T-helper 17 cell (primary cell): ENCODE measurements at places on chromosomes 7 and 10.

DNA sequence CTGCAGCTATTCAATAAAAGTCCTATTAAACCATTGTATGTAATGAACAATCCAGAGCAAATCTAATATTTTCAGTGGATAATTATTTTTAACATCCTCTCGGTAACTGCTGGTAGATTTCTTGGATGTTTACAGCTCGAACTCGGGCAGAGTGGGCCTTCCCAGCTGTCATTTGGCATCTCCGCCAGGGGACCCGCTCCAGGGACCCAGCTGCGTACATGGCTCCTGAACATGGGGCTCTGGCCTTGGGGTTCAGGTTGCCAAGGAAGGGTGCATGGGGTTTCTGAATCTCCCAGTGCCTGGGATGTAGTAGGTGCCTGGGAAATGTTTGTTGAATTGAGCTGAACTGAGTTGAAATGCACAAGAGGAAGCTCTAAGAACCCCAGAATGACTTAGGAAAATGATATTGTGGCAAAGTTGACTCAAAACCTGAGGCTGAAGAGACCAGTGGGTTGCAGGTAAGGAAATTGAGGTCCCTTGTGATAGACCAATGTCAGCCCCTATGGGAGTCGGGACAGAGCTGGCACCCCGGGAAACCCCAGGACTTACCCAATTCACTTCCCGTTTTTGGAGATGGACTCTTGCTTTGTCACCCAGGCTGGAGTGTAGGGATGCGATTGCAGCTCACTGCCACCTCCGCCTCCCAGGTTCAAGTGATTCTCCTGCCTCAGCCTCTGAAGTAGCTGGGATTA lies 228.4 kb downstream of the CUX1 start:
- no peak for DNase-seq

DNA sequence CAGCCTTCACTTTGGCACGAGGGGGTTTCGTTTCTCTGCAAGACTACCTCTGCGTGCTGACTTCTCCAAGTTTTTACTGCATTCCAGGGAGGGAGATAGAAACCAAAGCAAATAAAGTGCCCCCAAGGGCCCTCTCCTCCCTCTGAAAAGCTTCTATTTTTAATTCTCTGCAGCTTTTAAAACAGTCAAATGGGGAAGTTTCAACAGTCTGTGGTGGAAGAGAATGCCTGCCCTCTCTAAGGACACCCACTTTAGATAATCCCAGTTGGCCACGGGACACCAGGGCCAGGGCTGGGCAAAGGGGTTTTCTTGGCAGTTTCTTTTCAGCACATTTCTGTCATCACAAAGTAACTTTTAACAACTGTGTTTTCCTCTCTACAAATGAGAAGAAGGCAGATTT lies 386.7 kb upstream of the NPVF start:
- no peak for DNase-seq

GRCh38 chr7:50156706-50157105 lies 63.7 kb upstream of the ZPBP start:
- no peak for DNase-seq

GRCh38 chr7:4775848-4776623 lies 613 bp downstream of the AP5Z1 start:
- DNase-seq: no peak

DNA sequence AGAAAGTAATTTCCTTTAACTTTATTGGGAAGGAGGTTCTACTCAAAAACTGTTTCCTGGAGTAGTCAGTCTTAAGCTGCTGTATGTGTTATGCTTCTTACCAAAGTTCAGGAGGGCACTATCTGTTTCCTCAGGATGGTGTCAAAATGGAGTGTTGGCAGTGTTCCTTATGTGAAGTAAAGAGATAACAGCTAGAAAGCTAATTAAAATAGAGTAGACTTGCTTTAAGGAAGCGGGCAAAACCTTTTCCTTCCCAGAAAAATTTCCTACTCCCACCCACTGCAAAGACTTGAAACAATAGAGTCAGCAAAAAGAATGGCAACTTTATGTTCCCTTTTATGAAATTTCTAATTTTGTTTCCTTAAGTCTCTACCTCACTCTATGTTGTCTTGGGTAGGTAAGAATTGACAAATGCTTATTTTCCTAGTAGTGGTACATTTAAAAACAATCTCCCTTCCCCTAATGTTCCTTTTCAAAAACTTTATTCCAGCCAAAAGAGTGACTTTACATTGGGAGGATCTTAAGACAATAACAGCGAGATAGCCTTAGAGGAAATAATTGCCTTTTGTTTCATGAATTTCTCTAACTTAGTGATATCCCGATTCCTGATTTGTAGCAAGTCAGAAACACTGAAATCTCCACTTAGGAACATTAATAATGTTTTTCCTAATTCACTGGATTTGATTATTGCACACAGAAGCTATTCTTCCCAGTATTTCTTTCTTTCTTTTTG lies 26.5 kb upstream of the ENTPD1 start:
- DNase-seq: no peak

- DNase-seq: no peak
Observed at GRCh38 chr7:960269-960871, 5.9 kb upstream of the ADAP1 start.

- DNase-seq: no peak
Observed at GRCh38 chr10:125768219-125768855, 7.3 kb downstream of the MMP21 start.

DNA sequence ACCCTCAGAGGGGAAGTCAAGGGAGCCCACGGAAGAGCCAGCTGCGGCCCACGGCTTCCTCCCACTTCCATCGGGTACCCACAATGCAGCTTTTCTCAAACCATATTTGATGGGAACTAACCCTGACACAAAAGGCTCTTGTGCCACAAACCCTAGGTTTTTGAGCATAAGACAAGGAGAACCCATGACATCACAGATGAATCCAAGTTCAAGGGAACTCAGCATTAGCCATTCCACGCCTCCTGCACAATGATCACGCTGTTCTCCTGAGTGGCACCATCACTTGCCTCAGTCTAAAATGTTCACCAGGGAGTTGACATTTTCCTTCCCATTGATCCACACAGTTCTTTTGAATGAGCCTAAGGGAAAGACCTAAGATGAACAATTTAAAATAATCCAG lies 70.4 kb downstream of the ITIH5 start:
- no peak for DNase-seq

DNA sequence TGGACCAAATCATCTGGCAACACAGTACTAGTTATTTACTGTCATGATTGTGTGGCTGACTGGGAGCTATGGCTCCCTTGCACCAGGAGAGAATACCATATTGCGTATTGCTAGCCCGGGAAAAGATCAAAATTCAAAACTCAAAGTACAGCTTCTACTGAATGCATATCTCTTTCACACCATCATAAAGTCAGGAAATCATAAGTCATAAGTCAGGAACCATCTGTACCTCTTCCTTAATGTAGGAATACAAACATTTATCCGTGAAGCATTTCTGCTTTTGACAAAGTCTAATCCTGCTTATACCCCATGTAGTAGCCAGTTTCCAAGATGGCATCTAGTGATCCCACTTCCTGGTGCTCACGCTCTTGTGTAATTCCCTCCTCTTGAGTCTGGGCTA lies 2.2 kb upstream of the CREB3L2 start:
- no peak for DNase-seq

DNA sequence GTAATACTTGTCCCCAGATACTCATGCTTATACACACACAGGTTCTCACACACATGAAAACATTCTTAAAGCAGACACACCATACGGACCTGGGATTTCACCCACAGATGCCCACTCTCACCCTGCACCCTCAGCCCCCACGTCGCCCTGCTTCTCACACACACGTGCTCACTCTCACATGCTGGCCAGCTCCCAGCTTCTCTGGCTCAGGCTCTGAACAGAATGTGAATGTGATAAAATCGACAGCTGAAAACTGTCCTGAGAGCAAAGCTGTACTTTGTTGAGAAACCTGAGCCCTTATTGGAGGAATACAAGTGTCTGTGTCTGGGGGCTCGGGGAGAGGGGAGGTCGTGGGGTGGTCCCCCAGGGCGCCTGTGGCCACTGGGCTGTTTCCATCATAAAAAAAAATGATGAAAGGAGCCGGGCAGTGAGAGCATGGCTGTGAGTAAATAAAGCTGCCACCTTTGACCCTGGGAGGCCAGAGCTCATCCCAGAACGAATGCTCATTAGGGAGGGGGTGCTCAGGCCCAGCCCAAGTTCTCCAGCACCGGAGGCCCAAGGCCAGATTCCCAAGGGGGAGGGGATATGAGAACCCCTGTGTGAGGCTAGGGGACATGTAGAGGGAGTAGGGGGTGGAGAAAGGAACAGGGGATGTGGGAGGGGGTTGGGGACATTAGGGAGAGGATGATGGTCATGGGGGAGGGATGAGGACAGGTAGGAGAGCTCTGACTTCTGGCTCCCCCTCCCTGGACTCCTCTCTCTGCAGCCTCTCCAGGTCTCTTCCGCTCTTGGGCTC lies 18.1 kb upstream of the TLX1 start:
- no peak for DNase-seq

GRCh38 chr7:133061357-133061756 lies 20.5 kb downstream of the CHCHD3 start:
- no peak for DNase-seq

DNA sequence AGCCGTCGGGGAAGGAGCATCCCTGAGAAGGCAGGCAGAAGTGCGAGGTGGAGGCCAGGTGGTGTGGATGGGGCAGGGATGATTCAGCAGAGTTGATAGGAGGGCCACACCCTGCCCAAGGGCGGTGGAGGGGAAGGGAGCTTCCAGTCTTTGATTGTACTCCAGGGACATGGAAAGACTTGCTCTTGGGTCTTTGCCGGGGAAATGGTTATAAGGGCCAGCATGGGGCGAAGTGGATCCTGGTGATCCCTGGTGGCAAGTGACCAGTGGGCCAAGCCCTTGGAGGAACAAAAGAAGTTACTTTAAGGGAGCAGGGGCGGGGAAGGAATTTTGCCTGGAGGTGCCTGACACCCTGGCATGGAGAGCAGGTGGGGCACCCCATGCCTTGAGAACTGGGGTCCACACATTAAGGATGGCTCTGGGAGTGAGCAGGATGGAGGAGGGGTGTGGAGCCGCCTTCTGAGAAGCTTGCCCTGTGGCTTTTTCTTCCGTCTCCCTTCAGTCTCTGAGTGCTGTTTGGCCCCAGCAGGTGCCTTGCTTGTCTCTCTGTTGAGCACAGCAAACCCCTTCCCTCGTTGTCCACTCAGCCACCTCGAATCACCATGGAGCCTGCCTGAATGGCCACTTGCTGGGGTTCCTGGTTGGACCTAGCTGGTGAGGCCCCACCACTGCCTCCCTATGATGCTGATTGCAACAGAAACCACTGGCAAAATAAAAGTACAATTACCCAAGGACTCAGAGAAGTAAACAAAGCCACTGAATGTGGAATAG lies 83.9 kb downstream of the RAMP3 start:
- DNase-seq: no peak

DNA sequence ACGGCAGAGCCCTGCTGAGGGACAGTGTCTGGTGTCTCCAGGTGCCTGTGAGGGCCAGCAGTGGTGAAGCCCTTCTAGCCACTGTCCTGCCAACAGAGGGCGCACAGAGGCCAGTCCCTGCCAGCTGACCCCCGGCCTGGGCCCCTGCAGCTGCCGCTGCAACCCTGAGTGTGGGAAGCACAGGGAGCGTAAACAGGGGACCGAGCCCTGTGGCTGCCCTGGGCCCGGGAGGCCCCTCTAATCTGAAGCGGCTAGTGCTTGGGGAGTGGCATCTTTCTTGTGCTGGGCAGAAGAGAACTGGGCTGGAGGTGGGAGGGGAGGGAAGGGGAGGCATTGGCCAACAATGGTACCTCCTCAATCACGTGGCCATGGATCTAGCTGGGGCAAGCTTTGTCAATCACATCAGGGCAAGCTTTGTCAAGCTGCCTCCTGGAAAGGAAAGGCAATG lies 34.6 kb downstream of the TRIM8 start:
- DNase-seq: no peak

DNA sequence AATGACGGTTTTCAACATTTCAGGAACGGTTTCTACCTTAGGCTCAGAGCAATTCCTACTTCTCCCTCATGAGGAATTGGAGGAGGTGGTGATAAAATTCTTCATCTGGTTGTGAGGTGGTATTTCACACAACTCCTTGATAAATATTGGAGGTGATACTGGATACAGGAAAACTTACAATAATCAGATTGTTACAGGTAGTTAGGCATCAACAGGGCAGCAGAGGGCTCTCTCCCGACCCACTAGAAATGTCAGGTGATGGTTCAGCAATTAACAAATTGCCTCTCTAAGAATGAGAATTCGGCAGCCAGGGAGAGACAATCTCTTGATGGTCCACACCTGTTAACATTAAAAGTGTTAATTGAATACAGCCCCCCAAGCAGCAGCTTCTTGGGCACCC lies 22.6 kb downstream of the ZNF786 start:
- no peak for DNase-seq

- no peak for DNase-seq
Observed at GRCh38 chr10:33673839-33674415, 339.5 kb upstream of the NRP1 start.

GRCh38 chr10:110495731-110496552 lies 1.8 kb upstream of the DUSP5 start:
- peak; percentile 36 for DNase-seq

DNA sequence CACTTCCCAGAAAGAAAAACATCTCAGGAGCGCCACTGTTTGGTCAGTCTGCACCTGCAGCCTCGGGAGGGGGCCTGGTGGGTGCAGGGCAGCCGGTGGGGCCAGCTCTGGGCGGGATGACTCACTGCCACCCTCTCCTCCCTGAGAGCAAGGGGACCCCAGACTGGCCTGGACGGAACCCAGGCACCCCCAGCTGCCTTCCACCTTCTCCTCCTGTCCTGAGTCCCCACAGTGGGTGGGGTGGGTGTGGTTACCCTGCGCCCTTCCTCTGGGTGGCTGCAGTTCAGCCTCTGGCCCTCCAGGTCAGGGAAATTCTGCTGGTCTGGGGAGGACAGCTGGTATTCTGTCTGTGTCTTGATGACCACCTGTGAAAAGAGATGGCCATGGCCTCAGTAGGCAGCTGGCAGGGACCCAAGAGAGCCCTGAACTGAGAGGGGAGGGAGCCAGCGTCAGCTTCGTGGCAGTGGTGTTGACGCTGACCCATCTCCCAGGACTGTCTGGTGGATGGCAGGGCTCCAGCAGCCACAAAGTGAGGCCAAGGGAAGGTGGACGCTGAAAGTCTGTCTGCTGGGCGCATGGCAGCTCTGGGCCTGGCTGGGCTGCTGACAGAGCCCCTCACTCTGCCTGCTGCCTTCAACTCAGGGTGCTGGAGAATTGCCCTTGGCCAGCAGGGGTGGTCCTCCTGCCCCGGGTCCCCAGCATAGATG lies 8.9 kb downstream of the CALY start:
- DNase-seq: no peak

GRCh38 chr10:115989621-115990020 lies 283.4 kb downstream of the GFRA1 start:
- DNase-seq: no peak

- no peak for DNase-seq
Observed at GRCh38 chr7:157759246-157759805, 422.5 kb downstream of the DNAJB6 start.

GRCh38 chr7:41567731-41568114 lies 135.2 kb downstream of the INHBA start:
- DNase-seq: no peak

- no peak for DNase-seq
Observed at GRCh38 chr10:31625566-31625965, 303.1 kb downstream of the ARHGAP12 start.

DNA sequence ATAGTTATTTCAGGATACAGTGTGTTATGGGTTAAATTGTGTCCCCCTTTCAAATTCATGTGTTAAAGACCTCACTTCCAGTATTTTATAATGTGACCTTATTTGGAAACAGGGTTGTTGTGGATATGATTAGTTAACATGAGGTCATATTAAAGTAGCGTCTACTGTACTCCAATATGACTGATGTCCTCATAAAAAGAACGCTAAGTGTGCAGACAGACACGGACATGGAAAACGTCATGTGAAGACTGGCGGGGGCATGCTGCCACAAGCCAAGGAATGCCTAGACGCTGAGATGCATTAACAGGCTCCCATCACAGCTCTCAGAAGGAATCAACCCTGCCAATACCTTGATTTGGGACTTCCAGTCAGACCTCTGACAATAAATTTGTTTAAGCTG lies 1.5 kb upstream of the WDR37 start:
- DNase-seq: no peak
